ENCODE measurements at places on chromosomes 4 and X. TPM values are rescaled to one million over a fixed set of nuclear protein-coding genes. Genes with fewer than 3 reads are reported as not detected.

Gene ADH1A
- 0.16 TPM for total RNA-seq

Gene NEUROG2
- total RNA-seq, result not detected

Gene RNF4
- 29.0 TPM for total RNA-seq

Gene SMR3B
- total RNA-seq, result not detected

Gene GPRASP3
- 9.1 TPM for total RNA-seq

Gene TAPT1
- 8.8 TPM for total RNA-seq

Gene RAB39B
- total RNA-seq, result 2.5 TPM

Gene IL3RA
- not detected for total RNA-seq

Gene CTAG2
- not detected for total RNA-seq

Gene MAN2B2
- 20.6 TPM for total RNA-seq

Gene SLC4A4
- 8.5 TPM for total RNA-seq

Gene LRIT3
- total RNA-seq, result under 0.01 TPM

Gene GPM6B
- total RNA-seq, result 7.7 TPM

Gene HPRT1
- 15.5 TPM for total RNA-seq

Gene AMER1
- 1.1 TPM for total RNA-seq

Gene STPG2
- total RNA-seq, result 0.16 TPM

Gene TBC1D8B
- total RNA-seq, result 13.2 TPM

Gene PDZD4
- under 0.01 TPM for total RNA-seq

Gene NLGN4X
- not detected for total RNA-seq

Gene LDOC1
- 6.8 TPM for total RNA-seq

Gene NKAP
- total RNA-seq, result 3.8 TPM

Gene L1CAM
- total RNA-seq, result 0.09 TPM

Gene VSIG1
- not detected for total RNA-seq

Gene KCTD8
- total RNA-seq, result not detected

Gene DCHS2
- total RNA-seq, result 0.09 TPM

Gene ANKRD50
- 27.7 TPM for total RNA-seq

Gene ATOH1
- total RNA-seq, result not detected

Gene DUX4
- total RNA-seq, result not detected

Gene TKTL2
- total RNA-seq, result not detected

Gene FAM9B
- not detected for total RNA-seq

Gene TRO
- 17.3 TPM for total RNA-seq

Gene INTS6L
- 3.5 TPM for total RNA-seq

Gene PABPC1L2B
- total RNA-seq, result not detected

Gene GABRG1
- not detected for total RNA-seq

Gene MFAP3L
- 1.0 TPM for total RNA-seq

Gene CNOT6L
- total RNA-seq, result 8.0 TPM

Gene GDPD2
- total RNA-seq, result not detected

Gene BGN
- total RNA-seq, result 2.4 TPM

Gene MED14
- total RNA-seq, result 11.8 TPM

Gene GRPR
- not detected for total RNA-seq

Gene TCP11X2
- not detected for total RNA-seq

Gene CNKSR2
- 0.32 TPM for total RNA-seq

Gene STARD8
- 5.2 TPM for total RNA-seq

Gene SH3BGRL
- total RNA-seq, result 34.2 TPM

Gene BMX
- not detected for total RNA-seq

Gene EVC
- 42.9 TPM for total RNA-seq

Gene MAGEA3
- total RNA-seq, result not detected

Gene HERC5
- total RNA-seq, result 1.9 TPM

Gene ENPEP
- 0.17 TPM for total RNA-seq

Gene BEX4
- 12.1 TPM for total RNA-seq

Gene PRR32
- total RNA-seq, result not detected

Gene DCAF12L1
- total RNA-seq, result not detected

Gene EGF
- total RNA-seq, result 0.26 TPM
